Mesenteric fat pad (tissue), 1 donor: ENCODE measurements at places on chromosomes 6 and 20. TPM values are rescaled to one million over a fixed set of nuclear protein-coding genes. Genes with fewer than 3 reads are reported as not detected.
A peak's percentile ranks its signal among the peaks of the same experiment; 100 is the strongest.

DNA sequence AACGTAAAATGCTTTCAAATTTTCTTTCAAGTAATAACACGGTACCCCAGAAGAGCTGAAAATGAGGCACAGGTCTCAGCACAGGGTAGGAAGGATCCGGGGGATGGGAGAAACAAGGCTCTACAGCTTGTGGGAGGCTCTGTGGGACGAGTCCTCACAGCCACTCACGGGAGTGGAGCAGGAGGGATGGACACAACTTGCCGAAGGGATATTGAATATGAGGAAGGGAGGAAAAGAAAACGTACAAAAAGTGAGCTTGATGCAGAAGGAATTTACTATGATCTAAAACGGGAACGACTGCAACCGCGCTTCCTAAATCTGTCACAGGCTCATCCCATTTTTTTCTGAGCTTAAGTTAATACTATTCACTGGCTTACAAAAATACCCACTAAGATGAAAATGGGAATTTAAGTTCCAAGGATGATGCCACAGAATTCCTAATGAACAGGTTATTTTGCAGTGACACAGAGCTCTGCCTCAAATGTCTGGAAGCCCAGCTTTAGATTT, 72.9 kb downstream of the FYN start:
- no peak for DNase-seq

- no peak for DNase-seq
These were observed 650 bp upstream of the CD2AP start for GRCh38 chr6:47476781-47477496.

DNA sequence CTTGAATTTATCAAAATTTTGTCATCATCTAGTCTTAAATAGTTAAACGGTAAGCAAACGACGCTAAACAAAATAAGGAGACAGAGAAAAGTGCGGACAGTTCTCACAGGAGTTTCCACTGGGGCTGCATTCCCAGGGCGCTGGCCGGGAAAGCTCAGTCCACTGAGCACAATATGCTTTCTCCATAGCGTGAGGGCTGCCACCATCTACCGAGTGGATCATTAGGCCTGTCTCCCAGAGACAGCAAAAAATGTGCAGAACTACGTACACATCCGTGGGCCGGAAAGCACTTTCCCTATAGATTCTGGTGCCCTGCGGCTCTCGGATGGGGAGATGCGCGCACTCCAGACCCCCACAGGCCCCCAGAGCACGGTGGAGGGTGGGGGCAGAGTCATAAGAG, 84.9 kb downstream of the THBS2 start:
- no peak for DNase-seq

- DNase-seq = no peak
These were observed 30.5 kb downstream of the PLCB4 start for GRCh38 chr20:9099372-9099771.

DNA sequence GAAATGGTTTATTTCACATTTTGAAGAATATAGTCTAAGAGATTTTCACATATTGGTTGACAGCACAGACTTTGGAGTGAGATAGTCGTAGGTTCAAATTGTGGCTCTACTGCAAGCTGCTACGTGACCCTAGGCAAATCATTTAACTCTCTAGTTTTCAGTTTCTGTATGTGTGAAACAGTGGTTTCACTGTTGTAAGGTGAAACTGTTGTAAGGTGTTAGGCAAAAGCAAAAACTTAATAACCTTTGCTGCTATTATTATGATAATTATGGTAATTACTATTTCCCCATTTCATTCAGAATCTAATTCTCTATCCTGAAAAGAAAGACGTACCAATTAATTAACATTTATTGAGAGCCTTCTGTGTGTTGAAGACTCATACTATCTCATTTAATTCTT, 144.2 kb downstream of the REV3L start:
- DNase-seq = no peak

DNA sequence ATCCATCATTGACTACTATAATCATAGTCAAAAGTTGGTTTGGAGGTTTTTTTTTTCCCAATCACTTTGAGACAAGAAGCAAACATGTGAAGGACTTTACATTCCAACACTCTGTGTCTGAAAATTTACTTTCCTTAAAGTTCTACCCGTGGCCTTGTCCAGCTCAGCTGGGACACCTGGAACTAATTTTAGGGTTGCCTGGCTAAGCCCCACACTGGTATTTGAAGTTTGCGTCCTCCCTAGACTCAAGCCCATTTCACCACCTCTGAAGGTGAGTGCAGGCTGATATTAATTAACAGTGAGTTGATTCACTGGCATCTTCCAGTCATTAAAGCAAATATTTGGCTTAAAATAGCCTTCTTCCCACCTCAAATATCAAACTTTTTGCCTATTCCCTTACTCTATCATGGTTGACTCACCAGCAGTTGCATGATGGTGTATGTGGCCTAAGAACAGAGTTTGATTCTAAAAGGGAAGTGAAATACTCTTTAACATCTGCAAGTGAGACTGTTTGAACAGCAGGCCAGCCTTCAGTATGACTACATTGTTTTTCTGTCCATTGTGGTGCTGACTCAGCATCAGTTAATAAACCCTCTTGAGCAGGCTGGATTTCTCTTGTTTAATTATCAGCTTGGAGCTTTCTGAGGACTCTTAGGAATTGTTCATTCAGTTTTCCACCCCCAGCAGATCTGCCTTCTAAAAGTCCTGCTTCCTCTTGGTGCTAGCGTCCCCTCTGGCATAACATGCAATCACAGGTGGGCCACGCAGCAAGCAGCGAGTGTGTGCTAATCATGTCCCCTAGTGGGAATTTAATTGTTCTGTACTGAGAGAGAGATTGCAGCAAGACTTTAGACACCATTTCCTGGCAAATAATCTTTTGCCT, 1.8 kb upstream of the PRDM1 start:
- no peak for DNase-seq

GRCh38 chr6:169978615-169979161, 227.3 kb downstream of the ERMARD start:
- peak; percentile 83 for DNase-seq

DNA sequence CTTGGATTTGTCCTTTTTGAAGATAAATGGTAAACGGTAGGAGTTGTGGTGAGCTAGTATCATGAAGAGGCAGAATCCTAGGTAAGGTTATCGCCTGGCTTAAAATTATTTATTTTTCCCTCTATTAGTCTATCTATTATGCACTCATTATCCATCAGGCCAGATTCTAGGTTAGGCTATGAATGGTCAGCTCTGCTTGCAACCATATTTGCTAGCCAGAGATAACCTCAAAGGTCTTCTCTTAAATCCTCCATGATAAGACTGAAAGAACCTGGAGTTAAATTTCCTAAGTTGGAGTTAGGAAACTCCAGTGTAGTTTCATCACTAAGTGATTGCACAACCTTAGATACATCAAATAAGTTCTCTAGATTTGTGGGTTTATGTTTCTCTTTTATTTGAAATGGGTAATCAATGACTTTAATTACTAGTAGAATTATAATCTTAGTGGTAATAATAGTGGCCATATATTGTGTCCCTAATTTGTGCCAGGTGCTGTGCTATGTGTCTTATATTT, 302.1 kb upstream of the RUNX2 start:
- no peak for DNase-seq

GRCh38 chr6:154993710-154994109, 1.4 kb upstream of the TIAM2 start:
- peak; percentile 55 for DNase-seq

DNA sequence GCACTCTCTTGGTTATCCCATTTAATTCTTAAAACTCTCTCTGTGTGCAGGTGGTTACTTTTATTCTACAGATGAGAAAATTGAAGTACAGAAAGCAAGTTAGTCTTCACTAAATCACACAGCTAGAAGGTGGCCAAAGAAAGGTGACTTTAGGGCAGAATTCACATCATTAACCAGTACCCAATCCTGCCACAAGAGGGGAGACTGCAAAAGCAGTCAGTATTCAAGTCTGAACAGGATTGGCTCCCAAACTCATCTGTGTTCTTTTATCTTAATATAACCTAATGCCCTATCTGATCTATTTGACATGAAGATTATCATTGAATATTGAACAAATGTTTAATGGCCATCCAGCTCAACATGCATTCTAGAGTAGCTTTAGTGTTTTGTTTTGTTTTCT, 225.3 kb upstream of the FAM83B start:
- no peak for DNase-seq

DNA sequence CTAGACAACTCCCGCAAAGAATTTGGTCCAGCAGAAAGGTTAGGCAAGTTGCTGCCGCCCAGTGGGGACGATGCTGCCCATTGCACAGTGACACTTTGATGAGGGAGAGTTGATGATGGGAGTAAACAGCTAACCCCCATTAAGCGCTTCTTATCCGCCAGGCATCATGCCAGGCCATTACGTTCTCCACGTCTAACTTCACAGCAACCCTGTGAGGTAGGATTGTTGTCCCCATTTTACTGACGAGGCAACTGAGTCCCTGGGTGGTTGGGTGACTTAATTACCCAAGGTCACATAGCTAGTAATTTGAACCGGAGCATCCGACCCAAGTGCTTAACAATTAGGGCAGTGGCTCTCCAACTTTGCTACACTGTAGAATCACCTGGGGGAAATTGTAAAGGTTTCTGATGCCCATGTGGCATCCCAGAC, 738 bp downstream of the RALGAPB start:
- no peak for DNase-seq

DNA sequence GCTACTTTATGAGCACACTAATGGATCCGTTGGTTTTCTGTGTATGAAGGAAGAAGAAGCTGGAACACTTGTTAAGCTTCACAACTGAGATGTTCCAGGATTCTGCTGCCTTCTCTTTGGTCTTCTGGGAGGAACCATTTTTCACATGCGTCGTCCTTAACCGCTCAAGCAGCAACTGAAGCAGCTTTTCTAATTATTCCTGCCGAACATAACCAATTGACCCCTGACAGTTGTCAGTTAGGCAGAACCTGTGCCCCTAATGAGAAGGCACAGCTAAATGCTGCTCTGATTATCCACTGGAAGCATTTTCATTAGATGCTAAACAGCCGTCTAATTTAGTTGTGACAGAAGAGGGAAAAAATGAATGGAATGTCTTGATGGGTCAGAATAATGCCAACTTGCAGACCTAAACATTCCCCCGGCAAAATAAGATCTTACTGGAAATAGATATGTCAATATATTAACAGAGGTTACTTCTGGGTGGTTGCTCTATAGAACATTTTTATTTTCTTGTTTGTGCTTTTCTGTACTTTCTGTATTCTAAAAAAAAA, 85.0 kb upstream of the SMLR1 start:
- no peak for DNase-seq

- DNase-seq = no peak
These were observed 86.8 kb downstream of the PPP1R14C start for GRCh38 chr6:150229436-150230163.

- no peak for DNase-seq
These were observed 7.8 kb upstream of the NEU1 start for GRCh38 chr6:31870385-31870921.

DNA sequence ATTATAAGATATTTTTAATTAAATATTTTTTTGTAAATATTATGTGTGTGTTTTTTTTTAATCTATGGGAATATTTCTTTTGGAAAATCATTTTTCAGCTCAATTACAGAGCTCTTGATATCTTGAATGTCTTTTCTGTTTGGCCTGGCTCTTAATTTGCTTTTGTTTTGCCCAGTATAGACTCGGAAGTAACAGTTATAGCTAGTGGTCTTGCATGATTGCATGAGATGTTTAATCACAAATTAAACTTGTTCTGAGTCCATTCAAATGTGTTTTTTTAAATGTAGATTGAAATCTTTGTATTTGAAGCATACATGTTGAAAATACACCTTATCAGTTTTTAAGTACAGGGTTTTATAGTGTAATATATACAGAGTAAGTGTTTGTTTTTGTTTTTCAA, 2.6 kb downstream of the ID4 start:
- DNase-seq = no peak

GRCh38 chr6:170286246-170286933, 4.5 kb downstream of the DLL1 start:
- peak; percentile 85 for DNase-seq

- DNase-seq = no peak
These were observed 50.5 kb upstream of the TRIM26 start for GRCh38 chr6:30263734-30264133.

- DNase-seq = no peak
These were observed 314.8 kb upstream of the QKI start for GRCh38 chr6:163099621-163100171.

OXT gene
- 1.5 TPM for total RNA-seq

GJA10 gene
- not detected for total RNA-seq

BTN1A1 gene
- total RNA-seq = not detected

PROKR2 gene
- total RNA-seq = not detected

SEMG1 gene
- total RNA-seq = not detected

GSTA1 gene
- 0.93 TPM for total RNA-seq

BHLHE23 gene
- total RNA-seq = not detected
